Thoracic aorta (tissue), 2 donors: ENCODE measurements at places on chromosomes 12 and 14. TPM values are rescaled to one million over a fixed set of nuclear protein-coding genes. Genes with fewer than 3 reads are reported as not detected.

- DNase-seq = no peak
Observed at GRCh38 chr12:2083561-2083960, 30.8 kb downstream of the CACNA1C start.

DNA sequence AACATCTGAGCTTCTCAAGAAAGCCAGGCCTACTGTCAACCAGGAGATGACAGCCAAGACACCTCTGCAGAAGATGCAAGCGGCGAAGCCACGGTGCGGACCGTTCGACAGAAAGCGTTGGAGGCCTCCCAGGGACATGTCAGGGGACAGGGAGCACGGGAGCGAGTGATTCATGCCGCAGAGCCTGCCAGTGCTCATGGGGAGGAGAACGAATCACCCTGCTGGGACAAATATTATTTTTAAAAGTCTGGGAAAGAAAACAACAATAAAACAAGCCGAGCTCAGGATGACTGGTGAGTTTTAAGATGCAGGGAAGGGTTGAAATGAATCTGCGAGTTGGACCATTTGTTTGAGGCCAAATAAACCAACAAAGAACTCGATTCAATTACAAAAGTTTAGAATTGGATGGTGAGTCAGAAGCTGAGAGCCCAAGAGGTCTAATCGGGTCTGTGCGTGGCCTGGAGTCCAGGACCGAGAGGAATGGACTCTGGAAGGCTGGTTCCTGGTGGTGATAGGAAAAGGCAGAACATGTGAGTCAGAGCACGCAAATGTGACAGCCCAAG is 91.0 kb downstream of the RBM19 start:
- DNase-seq = no peak

- no peak for DNase-seq
Observed at GRCh38 chr12:92442782-92443181, 260.0 kb upstream of the PLEKHG7 start.

Gene RNF212B
- not detected for total RNA-seq

Gene GALNT6
- total RNA-seq = 11.5 TPM

- no peak for DNase-seq
Observed at GRCh38 chr12:63149909-63150712, 890 bp downstream of the AVPR1A start.

Gene SPRYD4
- total RNA-seq = 2.3 TPM

DNA sequence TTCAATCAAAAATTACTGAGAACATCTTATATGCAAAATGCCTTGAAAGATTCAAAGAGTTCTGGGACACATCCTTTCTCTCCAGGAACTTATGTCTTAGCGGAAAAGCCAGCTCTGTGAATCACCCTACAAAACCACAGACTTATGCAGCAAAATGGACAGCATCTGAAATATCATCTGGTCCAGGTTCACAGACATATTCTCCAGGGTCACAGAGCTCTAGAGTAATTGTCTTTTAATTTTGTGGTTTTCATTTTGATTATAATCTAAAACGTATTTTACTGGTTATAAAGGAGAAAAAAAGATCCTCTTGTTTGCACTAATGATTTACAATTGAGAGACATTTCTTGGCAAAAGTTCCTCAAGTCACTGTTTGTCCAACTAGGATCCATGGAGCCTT is 246.2 kb downstream of the MSRB3 start:
- no peak for DNase-seq

Gene PLBD2
- 54.1 TPM for total RNA-seq

GRCh38 chr12:76922866-76923265 is 44.0 kb upstream of the CSRP2 start:
- no peak for DNase-seq

- no peak for DNase-seq
Observed at GRCh38 chr12:109630815-109631214, 57.2 kb downstream of the MVK start.

Gene FAIM2
- total RNA-seq = 2.8 TPM

Gene RGS6
- total RNA-seq = 1.4 TPM

- DNase-seq = no peak
Observed at GRCh38 chr12:109126784-109127183, 10.4 kb downstream of the ACACB start.

- DNase-seq = no peak
Observed at GRCh38 chr12:107310621-107311020, 217.3 kb upstream of the CRY1 start.

DNA sequence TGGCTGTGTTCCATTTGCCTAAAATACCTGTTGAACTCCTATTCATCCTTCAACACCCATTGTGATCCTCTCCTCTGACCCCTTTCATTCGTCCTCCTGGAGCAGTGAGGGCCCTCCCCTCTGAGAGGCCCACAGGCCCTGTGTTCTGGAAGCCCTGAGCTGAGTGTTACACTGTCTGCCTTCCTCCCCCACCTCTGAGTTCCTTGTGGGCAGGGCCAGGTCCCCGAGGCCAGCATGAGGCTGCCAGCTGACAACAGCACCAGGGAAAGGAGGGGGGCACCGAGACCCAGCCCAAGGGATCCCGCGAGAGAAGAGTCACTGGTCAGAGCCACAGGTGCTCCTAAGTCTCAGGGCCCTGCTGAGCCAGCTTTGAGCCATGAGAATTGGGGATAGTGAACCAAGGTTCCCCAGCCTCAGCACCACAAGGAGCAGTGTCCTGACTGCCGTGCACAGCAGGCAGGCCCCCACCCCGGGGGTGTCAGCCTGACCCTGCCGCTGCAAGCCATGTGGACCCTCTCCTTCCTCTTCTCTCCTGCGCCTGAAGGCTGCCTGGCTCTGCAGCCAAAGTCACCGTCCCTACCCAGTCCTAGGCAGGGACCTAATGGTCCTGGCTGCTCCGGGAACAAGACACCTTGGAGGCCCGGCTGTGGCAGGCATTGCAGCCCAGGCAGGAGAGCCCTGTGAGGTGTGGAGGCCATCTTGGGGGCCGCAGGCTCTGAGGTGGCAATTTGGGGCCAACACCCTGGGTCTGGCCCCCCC is 52.5 kb downstream of the BEGAIN start:
- DNase-seq = peak; percentile 0

Gene SLC6A13
- total RNA-seq = 0.54 TPM

- DNase-seq = no peak
Observed at GRCh38 chr14:76430475-76430980, 54.6 kb downstream of the ESRRB start.

- no peak for DNase-seq
Observed at GRCh38 chr14:64979336-64980074, 7.2 kb upstream of the FNTB start.

Gene SLC5A8
- not detected for total RNA-seq

Gene CCDC177
- total RNA-seq = not detected

DNA sequence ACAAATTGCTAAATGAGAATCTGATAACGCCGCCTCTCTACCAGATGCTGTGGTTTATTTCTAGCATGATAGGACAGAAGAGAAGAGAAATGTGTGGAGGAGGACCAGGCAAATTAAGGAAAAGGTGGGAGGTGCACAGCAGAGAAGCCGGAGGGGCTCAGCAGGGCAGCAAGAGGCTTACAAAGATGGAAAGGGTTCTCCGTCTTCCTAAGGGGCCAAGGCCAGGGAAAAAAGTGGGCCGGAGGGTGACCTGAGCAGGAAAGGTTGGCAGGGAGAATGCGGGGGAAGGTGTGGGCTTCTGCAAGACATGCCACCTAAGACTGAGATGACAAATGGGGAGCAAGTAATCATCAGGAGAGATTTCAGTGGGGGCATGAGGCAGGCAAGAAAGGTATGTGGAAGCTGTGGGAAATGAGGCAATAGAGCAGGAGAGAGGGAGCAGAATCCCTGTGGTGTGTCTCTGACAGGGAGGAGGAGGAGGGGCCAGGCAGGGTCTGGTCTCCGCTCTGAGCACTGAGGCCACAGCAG is 18.7 kb downstream of the MANSC1 start:
- no peak for DNase-seq

- DNase-seq = no peak
Observed at GRCh38 chr12:78622529-78623195, 241.9 kb upstream of the SYT1 start.

DNA sequence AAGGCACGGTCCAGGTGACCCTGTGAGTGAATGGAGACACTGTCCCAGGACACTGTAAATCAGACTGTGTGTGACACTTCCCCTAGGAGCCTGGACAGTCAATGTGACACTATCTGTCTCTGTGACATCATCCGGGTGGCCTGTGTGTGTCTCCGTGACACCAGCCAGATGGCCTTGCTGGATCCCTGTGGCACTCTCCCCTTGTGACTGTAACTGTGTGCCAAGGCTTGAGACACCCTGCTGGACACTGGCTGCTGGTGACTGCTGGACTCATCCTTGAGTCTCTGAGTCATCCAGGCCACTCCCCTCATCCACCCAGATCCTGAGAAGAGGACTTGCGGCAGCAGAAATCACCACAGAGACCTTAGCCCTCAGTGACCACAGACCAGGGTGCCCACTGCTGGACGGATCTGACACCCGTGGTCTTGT is 51.6 kb downstream of the MVK start:
- DNase-seq = no peak

Gene SDSL
- total RNA-seq = 3.5 TPM

Gene KRT78
- not detected for total RNA-seq

GRCh38 chr12:67757651-67758050 is 109.1 kb downstream of the DYRK2 start:
- no peak for DNase-seq

Gene ING4
- total RNA-seq = 21.8 TPM

Gene KCNA1
- total RNA-seq = 0.85 TPM

DNA sequence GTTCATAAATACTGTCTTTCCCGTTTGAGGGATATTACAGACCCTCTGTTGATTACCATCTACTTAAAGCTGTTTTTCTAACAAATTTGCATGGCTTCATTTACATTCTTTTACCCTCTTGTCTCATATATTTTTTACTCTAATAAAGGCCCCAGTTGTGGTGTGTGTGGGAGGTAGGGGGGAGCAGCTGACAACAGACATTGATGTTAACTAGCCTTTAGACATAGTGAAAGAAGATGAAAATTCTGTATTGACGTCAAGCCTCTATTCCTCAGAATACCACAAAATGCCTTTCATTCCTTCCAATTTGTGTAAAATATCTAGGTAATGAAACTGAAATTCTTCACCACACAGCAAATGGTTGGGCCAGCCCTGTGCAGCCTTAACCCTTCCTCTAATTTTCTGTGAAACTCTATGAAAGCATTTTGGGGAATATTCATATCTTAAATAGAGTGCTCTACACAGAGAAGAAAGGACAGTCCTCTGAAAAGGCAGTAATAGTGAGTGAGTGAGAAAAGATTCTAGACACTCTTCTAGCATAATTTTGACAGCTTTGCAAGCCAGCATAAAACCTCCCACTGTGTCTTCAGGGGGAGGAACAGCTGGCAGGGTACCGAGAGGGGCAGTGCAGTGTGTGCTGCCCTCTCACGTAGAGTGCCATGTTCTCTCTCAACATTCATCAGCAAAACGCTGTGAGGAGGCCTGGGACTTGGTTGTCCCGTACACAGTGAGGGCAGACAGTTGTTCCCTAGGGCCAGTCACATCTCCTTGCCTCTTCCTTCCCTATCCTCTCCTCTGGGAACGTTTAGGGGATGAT is 20.1 kb upstream of the CERS5 start:
- DNase-seq = no peak

Gene FOXJ2
- 29.6 TPM for total RNA-seq

- DNase-seq = no peak
Observed at GRCh38 chr14:20093442-20093841, 17.1 kb upstream of the OR4K17 start.

Gene B3GNT4
- 2.4 TPM for total RNA-seq

GRCh38 chr14:33449268-33449667 is 501.6 kb downstream of the EGLN3 start:
- DNase-seq = no peak

Gene PRH2
- total RNA-seq = not detected

DNA sequence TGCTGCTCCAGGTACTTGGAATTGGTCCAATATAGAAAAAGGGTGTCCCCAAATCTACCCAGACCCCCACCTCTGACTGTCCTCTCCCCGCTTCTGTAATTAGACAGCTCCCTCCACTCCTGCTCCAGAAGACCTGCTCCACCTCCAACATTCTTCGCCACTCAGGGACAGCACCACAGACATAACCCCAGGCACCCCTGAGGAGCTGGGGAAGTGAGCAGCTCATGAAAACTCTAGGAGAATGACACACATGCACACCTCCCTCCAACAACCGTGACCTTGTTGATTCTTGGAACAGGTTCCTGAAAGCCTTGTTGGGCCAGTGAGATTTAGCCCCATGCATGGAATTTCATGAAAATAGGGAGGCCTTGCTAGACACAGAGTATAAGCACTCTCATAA is 8.2 kb downstream of the KRT4 start:
- DNase-seq = no peak

- DNase-seq = no peak
Observed at GRCh38 chr12:88081247-88081646, 52.0 kb upstream of the C12orf50 start.

DNA sequence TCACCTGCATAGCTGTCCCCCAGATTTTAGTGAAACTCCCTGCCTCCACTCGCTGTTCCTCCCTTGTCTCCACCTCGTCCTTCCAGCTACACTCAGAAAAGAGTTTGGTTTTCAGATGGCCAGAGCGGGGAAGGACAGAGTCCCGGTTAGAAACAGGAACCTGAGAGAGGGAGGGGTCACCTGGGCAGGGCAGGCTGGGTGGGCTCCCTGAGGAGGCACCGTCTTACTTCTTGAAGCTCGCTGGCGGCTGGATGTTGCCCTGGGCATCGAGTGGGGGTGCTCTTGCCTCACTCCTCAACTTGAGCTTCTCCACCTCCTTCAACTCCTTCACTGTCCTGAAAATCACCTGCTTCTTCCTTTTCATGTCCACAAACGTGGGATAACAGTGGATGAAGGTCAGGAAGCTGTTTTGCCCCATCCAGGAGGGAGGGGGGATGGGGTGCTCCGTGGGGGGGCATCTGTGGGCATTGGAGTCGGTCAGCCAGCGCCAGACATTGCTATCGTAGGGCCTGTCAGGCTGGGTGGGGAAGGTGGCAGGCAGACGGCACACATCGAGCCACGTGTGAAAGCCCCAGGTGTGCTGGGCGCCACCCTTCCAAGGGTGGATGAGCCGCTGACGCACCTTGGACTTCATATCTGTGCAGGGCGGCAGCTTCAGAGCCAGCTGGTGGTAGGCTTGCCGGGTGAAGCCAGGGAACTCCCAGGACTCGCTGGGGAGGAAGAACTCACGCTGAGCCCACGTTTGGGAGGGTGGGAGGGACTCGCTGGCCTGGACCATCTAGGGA is 2.0 kb downstream of the TEX52 start:
- no peak for DNase-seq

DNA sequence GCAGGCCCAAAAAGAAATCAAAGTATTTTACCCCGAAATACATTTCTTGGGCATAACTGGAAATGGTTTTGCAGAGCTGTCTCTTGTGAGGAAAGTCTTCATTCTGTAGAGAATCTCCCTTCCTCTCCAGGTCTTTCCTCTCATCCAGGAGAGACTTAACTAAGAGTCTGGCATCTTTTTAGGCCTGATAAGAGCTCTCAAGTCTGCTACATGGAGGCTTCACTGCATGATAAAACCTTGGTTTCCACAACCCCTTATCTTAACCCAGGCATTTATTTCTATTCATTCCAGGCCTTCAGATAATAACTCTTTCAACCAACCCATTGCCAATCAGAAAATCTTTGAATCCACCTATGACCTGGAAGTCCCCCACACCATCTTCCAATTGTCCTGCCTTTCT is 41.1 kb upstream of the LRRK2 start:
- no peak for DNase-seq
